ENCODE measurements at places on chromosomes 3 and 15. TPM values are rescaled to one million over a fixed set of nuclear protein-coding genes. Genes with fewer than 3 reads are reported as not detected.

Gene AQP9
- 1.6 TPM for total RNA-seq

Gene AGTR1
- total RNA-seq = 5.3 TPM

Gene SELENOK
- 69.1 TPM for total RNA-seq

Gene ZNF710
- total RNA-seq = 6.7 TPM

Gene GOLGA8N
- total RNA-seq = 9.2 TPM

Gene MYNN
- 13.8 TPM for total RNA-seq

- no peak for DNase-seq
Measured at GRCh38 chr3:44516230-44516629, 38.8 kb upstream of the ZNF445 start.

DNA sequence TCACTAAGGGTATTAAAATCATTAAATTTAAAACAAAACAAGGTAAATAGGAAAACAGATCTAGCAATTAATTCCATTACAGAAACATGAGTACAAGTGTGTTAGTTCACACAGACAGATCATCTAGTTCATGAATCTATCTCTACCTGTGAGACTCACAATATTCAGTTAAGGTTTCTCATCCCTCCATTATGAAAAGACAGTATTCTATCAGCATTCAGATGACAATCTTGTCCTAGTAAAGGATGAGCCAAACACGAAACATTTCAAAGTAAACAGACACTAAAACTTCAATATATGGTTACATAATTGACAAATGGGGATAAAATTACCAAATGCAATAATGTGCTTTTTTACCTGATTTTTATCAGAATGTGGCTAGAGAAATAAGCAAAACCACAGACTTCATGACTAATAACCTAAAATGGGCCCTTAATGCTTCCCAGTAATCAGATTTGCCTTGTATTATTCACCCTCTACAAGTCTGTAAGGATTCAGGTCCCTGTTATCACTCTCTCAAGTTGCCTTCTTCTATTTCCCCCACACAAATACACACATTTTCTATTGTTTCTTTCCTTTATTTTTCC is 126.8 kb downstream of the DLG1 start:
- DNase-seq = no peak

GRCh38 chr3:13711911-13712650 is 163.2 kb downstream of the FBLN2 start:
- DNase-seq = no peak

DNA sequence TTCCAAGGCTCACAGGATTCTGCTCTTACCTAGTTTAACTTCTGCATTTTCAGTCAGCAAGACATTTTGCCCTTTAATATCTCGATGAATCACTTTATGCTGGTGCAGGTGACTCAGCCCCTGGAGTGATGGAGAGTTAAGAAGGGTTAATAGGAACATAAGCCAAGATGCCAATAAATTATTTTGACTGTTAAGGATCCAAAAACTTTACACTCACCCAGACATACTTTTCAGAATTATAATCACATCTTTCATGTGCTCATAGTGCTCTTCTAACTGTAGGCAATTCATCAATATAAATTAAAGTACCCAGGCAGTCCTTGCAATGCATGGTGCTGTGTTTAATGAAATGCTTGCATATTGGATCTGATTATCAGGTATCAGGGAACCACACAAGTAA is 164.1 kb upstream of the SLC2A2 start:
- DNase-seq = no peak

GRCh38 chr15:69834761-69835160 is 263.0 kb downstream of the TLE3 start:
- DNase-seq = no peak

Measured in left cardiac atrium (tissue), 4 donors.